Thyroid gland (tissue), 4 donors: ENCODE measurements at places on chromosomes 1 and 21. TPM values are rescaled to one million over a fixed set of nuclear protein-coding genes. Genes with fewer than 3 reads are reported as not detected.
A peak's percentile ranks its signal among the peaks of the same experiment; 100 is the strongest.

DNA sequence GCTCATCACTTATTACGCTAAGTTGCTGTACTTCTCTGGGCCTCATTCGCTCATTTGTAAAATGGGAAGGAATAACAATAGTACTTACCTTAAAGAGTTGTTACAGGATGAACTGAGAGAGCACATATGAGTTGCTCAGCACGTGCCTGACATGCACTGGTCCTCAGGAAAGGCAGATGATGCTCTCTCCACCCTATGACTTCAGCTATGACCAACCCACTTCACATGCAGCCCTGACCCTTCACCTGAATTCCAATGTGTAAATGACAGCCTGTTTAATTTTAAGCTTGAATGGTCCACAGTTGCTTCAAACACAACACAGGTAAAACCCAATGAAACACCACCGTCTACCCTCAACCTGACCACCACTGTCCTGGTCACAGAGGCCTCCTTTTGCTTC, 32.9 kb downstream of the GADD45A start:
- H3K4me3 ChIP-seq: no peak overlapping the region
- H3K4me1 ChIP-seq: peaks cover 62% of the 10 kb centered on the region
- no peaks in the 10 kb centered on the region for H3K36me3 ChIP-seq
- DNase-seq: peak; percentile 50

- no peaks in the 10 kb centered on the region for H3K36me3 ChIP-seq
- no peak overlapping the region for H3K27ac ChIP-seq
- H3K4me3 ChIP-seq: no peak overlapping the region
- H3K4me1 ChIP-seq: no peaks in the 10 kb centered on the region
- no peaks in the 10 kb centered on the region for H3K27me3 ChIP-seq
Measured at GRCh38 chr1:66095190-66095589, 302.5 kb downstream of the PDE4B start.

DNA sequence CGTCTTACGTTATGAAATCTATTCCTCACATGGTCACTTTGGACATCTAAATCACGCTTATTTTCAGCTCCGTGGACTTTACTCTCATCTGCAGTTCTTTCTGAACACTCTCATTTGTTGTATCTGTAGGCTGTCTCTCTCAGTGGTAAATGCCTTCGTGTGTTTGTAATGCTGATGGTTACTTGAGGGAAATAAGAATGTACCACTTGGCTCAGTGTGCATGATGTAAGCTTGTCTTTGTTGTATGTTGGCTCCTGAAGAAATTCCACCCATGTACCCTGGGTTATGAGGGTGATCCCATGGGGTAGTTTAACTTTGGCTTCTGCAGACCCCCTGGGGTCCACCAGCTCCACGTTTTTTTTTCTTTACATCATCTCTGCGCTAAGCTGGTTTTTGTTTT, 378.4 kb downstream of the SETD4 start:
- no peak overlapping the region for H3K4me3 ChIP-seq
- H3K27me3 ChIP-seq: no peaks in the 10 kb centered on the region
- H3K4me1 ChIP-seq: no peaks in the 10 kb centered on the region
- H3K36me3 ChIP-seq: no peaks in the 10 kb centered on the region

- DNase-seq: peak; percentile 80
- H3K27ac ChIP-seq: no peak overlapping the region
- H3K4me3 ChIP-seq: no peak overlapping the region
- peaks cover 4% of the 10 kb centered on the region for H3K4me1 ChIP-seq
- H3K27me3 ChIP-seq: no peaks in the 10 kb centered on the region
Measured at GRCh38 chr1:99707535-99708142, 58.8 kb downstream of the FRRS1 start.

DNA sequence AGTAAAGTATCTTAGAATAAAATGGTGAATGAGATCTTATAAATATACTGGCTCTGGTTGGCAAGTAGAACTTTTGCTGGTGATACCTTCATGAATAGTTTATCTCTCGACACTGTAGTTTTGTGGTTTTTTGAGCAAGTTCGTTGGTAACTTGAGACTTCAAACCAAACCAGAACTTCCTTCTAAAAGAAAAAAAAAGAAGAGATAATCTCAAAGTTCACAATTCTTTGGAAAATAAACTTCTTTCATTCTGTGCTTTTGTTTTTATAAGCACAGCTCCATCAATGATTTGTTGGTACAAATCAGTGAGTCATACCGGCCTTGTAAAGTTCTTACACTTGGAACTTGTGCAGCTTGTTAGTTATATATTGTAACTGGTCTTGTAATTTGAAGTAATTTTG, 2.3 kb downstream of the HIPK1 start:
- H3K27me3 ChIP-seq: no peaks in the 10 kb centered on the region
- peak overlapping the region; percentile 82 for H3K27ac ChIP-seq
- peaks cover 45% of the 10 kb centered on the region for H3K4me1 ChIP-seq
- no peaks in the 10 kb centered on the region for H3K36me3 ChIP-seq

DNA sequence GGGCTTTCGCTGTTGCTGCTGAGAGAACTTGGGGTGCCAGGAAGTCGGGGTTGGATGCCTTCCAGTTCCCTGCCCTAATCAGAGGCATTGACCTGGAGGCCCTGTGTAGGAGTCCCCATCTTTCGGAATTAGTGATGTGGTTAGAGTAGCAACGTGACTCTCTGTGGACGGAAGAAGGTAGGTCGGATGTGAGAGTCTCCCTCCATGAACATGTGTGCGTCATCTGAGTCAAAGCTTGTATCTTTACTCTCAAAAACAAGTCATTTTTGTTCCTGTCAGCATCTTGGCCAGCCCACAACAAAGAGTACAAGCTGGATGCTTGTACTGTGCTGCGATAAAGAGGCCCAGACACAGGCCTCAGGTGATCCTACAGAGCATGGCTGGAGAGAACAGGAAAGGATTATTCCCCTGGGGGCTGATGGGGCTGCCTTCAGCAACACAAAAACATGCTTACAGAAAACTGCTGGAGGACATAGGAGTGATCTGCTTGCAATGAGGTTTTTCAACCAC, 31.0 kb upstream of the IL10 start:
- no peaks in the 10 kb centered on the region for H3K27me3 ChIP-seq
- no peaks in the 10 kb centered on the region for H3K36me3 ChIP-seq
- H3K27ac ChIP-seq: no peak overlapping the region
- no peaks in the 10 kb centered on the region for H3K4me1 ChIP-seq

GRCh38 chr1:154948079-154948478, 7.8 kb downstream of the PBXIP1 start:
- DNase-seq: no peak
- no peak overlapping the region for H3K4me3 ChIP-seq

DNA sequence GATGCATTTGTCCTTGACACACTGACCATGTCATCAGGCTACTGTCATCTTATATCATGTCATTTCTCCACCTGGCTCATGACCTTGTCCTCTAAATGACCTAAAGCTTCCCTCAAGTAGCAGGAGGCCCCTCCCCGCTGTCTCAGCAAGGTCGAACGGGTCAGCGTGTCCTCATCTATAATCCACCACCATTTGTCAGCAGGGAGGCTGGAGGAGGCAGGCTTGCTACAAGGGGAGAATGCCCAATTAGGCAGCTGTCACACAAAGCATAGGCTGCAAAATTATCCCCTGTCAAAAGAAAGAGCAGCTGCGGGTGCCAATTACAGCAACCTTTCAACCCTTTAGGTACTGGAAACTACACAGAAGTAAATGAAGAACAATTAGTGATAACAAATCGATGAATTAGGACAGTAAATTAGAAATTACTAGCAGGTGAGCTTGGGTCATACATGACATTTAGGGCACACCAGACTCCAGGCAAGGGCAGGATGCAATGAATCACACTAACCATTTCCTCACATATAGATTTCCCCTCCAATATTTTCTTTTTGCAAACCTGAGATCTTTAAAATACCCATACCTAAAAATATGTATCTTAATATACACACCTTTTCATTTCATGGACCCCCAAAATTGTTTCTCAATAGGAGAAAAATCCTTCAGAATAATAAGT, 61.2 kb downstream of the NRIP1 start:
- H3K4me3 ChIP-seq: no peak overlapping the region
- no peak for DNase-seq
- no peaks in the 10 kb centered on the region for H3K27me3 ChIP-seq
- no peaks in the 10 kb centered on the region for H3K36me3 ChIP-seq
- H3K27ac ChIP-seq: no peak overlapping the region
- H3K4me1 ChIP-seq: peaks cover 18% of the 10 kb centered on the region

DNA sequence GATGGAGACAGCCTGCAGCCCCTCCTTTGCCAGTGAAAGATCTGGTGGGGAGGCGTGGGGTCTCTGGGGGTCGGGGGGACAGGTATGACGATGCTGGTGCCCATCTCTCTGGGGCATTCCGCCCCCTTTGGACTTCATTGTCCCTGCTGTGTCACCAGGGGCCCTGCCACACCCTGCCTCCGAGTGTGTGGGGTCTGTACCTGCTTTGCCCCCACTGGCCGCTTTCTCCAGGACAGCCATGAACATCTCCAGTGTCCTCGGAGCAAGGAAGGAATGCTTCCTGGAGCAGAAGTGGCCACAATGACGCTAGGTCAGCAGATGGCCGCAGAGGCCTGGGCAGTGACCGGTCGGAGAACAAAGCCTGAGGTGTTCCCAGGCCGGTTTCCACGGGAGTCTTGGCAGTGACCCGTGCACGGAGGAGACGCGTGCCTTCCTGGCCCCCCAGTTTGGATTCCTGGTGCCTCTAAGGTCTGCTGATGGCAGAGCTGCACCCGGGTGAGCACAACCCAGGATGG, 18.6 kb upstream of the TRAPPC10 start:
- H3K36me3 ChIP-seq: no peaks in the 10 kb centered on the region
- DNase-seq: no peak
- no peaks in the 10 kb centered on the region for H3K4me1 ChIP-seq
- H3K4me3 ChIP-seq: no peak overlapping the region
- no peaks in the 10 kb centered on the region for H3K27me3 ChIP-seq
- no peak overlapping the region for H3K27ac ChIP-seq

DNA sequence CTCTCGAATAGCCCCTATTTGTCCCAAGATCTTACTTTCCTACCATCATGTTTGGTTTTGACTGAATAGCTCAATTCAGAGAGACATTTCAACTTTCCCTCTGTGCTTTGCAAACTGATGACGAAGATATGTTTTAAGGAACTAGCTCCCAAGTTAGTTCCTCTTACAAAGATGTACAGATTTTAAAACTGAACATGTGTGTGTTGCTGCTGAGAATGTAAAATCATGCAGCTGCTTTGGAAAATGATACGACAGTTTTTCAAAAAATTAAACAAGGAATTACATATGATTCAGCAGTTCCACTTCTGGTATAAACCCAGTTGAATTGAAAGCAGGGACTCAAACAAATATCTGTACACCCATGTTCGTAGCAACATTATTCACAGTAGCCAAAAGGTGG, 33.6 kb downstream of the KIF26B start:
- no peaks in the 10 kb centered on the region for H3K36me3 ChIP-seq
- H3K27ac ChIP-seq: no peak overlapping the region
- H3K4me1 ChIP-seq: no peaks in the 10 kb centered on the region
- no peak for DNase-seq

GRCh38 chr1:19169642-19170041, 40.4 kb downstream of the UBR4 start:
- no peak for DNase-seq
- H3K27ac ChIP-seq: no peak overlapping the region

- H3K4me3 ChIP-seq: no peak overlapping the region
- H3K27me3 ChIP-seq: peaks cover 43% of the 10 kb centered on the region
- no peak for DNase-seq
- no peaks in the 10 kb centered on the region for H3K36me3 ChIP-seq
- no peaks in the 10 kb centered on the region for H3K4me1 ChIP-seq
Measured at GRCh38 chr1:18641005-18641941, 10.6 kb downstream of the PAX7 start.

GRCh38 chr1:182175361-182175931, 113.9 kb upstream of the ZNF648 start:
- no peaks in the 10 kb centered on the region for H3K4me1 ChIP-seq
- no peaks in the 10 kb centered on the region for H3K36me3 ChIP-seq
- DNase-seq: no peak
- H3K4me3 ChIP-seq: no peak overlapping the region
- H3K27me3 ChIP-seq: no peaks in the 10 kb centered on the region
- no peak overlapping the region for H3K27ac ChIP-seq

DNA sequence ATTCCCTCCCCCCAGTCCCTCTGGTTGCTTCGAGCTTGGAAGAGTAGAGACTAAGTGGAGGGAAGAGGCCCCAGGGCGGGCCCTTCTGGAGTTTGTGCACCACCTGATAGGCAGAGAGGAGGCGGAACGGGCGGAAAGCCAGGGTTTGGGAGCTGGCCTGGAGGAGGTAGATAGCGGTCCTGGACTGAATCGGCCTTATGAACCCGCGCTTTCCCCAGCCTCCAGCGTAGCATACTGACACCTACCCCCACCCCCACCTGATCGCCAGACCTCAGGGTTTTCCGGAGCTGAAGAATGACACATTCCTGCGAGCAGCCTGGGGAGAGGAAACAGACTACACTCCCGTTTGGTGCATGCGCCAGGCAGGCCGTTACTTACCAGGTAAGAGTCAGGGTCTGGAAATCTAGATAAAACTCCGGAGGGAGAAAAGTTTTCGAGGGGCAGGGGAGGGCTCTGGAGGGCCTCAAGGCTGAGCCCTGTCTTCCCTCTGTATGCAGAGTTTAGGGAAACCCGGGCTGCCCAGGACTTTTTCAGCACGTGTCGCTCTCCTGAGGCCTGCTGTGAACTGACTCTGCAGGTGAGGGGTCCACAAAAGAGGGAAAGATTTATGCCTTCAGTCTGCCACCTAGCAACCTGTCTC, 705 bp downstream of the UROD start:
- peaks cover 30% of the 10 kb centered on the region for H3K4me1 ChIP-seq
- DNase-seq: peak; percentile 90
- H3K4me3 ChIP-seq: peak overlapping the region; percentile 2
- no peaks in the 10 kb centered on the region for H3K27me3 ChIP-seq
- peak overlapping the region; percentile 61 for H3K27ac ChIP-seq

DNA sequence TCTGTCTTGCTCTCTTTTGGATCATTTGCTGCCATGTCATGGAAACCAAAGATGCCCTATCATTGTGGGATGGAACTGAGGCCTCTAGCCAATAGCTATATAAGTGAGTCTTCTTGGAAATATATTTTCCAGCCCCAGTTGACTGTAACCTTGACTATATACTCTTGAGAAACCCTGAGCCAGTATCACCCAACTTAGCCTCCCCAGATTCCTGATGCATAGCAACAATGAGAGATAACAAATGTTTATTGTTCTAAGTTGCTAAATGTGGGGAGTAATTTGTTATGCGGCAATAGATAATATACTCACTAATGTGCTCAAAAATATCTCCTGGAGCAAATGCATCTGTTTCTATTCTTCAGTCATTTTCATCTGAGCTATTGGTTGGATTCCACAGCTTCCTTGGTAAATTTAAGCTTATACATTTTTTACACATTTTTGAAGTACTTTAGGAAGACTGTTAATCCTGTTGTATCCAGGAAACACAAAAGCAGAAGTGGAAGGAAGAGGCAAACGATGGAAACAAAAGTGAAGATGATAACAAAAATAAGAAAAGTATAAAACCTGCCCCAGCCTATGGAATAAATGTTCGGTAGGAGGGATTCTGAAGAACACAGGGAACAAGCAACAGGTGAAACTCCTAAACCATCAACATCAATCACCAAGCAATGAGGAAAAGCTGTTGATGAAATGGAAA, 6.3 kb upstream of the SRRM1 start:
- no peak overlapping the region for H3K4me3 ChIP-seq
- no peaks in the 10 kb centered on the region for H3K36me3 ChIP-seq
- peaks cover 6% of the 10 kb centered on the region for H3K4me1 ChIP-seq
- no peak overlapping the region for H3K27ac ChIP-seq
- no peaks in the 10 kb centered on the region for H3K27me3 ChIP-seq

PLPPR4 gene
- 0.79 TPM for total RNA-seq

RHCE gene
- total RNA-seq: 0.33 TPM

F13B gene
- total RNA-seq: not detected

SLC44A3 gene
- 6.7 TPM for total RNA-seq

AVPR1B gene
- total RNA-seq: 0.68 TPM

AADACL3 gene
- total RNA-seq: not detected

PDE4B gene
- 21.3 TPM for total RNA-seq

GJA5 gene
- total RNA-seq: 4.0 TPM

LCE2A gene
- total RNA-seq: not detected

HCRTR1 gene
- 0.54 TPM for total RNA-seq
